ENCODE measurements at places on chromosomes 3 and 15.

DNA sequence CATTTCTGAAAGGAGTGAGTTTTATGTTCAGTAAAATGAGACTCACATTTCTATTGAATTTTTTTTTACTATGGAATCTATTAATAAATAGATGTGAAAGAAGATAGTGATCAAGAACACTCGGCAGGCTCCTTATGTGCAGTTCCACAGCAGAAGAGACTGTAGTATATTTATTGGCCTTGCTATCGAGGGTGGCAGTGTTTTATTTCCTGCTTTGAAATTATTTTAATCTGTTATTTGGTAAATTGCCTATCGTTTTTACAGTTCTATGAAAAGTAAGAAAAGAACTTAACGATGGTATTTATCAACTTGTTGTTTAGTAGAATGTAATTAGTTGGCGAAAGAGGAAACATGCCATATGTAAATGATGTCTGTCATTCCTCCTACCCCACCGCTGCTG is 238.3 kb downstream of the NLGN1 start:
- DNase-seq = no peak

- no peak for DNase-seq
Measured at GRCh38 chr3:73733746-73734145, 109.0 kb upstream of the PDZRN3 start.

DNA sequence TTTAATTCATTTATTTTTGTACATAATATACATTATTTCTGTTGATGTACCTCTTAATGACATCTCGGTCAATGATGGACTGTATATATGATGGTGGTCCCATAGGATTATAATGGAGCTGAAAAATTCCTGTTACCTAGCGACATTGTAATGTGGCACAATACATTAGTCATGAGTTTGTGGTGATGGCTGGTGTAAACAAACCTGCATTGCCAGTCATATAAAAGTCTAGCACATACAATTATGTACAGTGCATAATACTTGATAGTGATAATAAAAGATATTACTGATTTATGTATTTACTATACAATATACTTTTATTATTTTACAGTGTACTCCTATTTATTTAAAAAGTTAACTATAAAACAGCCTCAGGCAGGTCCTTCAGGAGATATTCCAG is 15.1 kb downstream of the TTC14 start:
- DNase-seq = no peak

DNA sequence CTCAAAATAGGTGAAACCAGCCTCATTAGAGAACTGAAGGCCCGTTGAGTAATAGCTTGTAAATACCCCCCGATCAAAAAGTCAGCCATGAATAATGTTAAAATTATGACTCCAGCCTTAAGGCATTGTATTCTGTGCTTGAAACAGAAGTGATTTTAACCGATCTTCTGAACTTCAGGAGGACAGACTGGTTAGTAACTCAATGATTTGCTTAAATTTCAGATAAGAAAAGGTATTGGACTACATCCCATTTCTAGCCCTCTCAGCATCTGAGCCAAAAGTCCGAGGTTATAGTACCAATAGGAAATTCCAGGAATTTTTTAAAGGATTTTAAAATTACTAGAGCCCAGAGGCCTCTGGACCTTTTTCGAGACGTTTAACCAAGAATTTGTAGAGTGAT is 67.7 kb upstream of the FGF12 start:
- no peak for DNase-seq

GRCh38 chr3:149174901-149175300 is 45.5 kb downstream of the HPS3 start:
- DNase-seq = no peak

- DNase-seq = no peak
Measured at GRCh38 chr3:5160940-5161858, 26.3 kb upstream of the EDEM1 start.

DNA sequence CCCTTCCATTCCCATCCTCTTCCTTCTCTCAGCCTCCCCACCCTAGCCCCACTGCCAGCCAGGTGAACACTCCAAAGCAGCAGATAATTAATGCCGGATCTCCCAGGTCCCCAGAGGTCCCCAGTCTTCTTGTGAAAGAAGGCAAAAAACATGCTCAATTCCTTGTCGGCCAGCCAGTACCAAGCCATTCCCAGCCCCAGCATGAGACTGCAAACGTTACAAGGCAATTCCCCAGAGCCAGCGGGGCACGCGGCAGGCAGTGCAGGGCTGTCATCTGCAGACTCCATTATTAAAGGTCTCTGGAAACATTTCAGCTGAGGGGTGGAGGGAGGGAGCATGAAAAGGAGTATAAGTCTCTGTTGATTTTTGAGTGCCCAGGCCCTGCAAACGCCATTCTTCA is 117.8 kb downstream of the XXYLT1 start:
- DNase-seq = no peak

- DNase-seq = no peak
Measured at GRCh38 chr15:70936326-70936725, 43.7 kb downstream of the LRRC49 start.

GRCh38 chr3:147943265-147943945 is 534.2 kb downstream of the ZIC1 start:
- no peak for DNase-seq

DNA sequence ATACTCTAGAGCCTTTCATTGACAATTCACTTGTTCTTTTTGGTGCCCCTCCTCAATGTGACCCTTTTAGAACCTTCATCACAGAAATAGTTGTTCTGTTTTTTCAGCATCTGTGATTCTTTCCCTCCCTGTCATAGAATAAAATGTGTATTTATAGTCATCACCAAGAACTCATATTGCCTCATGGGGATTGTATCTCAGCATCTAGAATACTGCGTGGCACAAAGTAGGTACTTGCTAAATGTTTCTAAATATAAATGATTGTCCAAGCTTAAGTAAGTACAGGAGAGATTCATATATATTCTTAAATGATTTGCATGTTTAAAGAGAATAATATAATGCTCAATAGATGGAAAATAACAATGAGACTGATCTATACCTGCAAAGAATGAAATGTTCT is 190.1 kb downstream of the FNDC3B start:
- DNase-seq = no peak

DNA sequence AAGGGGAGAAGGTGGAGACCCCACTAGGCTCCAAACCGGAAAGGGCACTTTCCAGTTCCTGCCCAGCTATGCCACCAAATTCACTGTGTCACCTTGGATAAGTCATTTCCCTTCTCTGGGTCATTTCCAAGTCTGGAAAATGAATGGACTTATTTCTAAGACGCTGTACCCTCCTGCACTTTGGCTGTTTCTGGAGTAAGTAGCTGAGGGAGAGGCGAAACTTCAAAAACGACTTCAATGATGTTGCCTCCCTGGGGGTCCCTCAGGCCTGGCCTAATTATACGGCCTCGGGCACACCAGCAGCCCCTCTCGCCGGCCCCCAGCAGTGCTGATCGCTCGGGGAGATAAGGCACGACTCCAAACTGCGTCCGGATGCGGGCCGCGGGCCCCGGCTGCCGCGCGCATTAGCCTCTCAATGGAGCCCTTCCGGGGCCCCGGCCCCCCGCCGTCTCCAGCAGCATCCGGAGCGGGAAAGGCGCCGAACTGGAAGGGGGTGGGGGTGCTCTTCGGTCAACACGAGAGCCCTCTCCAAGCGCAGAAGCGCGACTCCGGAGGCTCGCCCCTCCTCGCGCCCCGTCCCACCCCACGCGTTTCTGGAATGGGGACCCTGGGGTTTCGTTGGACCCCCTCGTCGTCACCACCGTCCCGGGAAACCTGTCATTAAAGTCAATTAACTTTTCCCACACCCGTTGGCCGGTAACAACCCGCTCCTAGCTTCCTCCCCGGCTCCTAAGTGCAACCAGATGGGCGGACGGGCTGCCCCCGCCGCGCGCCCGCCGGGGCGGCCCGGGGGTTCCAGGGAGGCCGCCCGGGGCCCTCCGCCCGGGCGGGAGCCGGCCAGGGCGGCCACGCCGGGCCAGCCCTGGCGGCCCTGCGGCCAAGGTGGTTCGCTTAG is 4.8 kb downstream of the HES1 start:
- DNase-seq = peak; percentile 78

- DNase-seq = no peak
Measured at GRCh38 chr3:31230425-31231223, 302.1 kb upstream of the STT3B start.

DNA sequence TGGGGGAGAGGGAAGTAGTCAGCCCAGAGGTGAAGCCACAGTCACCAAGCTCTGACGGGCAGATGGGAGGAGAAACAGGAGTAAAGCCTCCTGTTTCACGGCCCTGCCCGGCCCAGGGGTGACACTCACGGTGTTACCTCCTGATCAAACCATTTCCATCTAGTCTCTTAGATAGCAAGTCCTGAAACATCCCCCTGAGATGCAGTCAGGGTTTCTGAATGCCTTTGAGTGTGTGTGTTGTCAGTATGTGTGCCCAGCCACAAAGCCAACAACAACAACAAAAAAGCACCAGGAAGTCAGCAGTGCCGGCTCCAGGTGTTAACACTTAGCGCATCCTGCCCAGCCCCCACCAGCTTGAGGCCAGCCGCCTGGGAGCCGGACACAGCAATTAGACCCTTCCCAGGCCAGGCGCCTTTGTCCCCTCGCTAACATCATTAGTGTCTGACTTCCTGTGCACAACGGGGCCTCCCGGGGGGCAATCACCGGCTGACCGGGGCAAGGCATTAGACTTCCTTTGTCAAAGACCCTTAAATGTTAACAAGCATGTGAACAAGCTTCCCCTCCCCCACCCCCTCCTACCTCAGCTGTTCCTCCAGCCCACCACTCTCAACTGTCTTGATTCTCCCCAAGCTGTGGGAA is 34.5 kb downstream of the IL17RD start:
- no peak for DNase-seq

- peak; percentile 62 for DNase-seq
Measured at GRCh38 chr15:65829130-65829764, 37.2 kb upstream of the DENND4A start.

DNA sequence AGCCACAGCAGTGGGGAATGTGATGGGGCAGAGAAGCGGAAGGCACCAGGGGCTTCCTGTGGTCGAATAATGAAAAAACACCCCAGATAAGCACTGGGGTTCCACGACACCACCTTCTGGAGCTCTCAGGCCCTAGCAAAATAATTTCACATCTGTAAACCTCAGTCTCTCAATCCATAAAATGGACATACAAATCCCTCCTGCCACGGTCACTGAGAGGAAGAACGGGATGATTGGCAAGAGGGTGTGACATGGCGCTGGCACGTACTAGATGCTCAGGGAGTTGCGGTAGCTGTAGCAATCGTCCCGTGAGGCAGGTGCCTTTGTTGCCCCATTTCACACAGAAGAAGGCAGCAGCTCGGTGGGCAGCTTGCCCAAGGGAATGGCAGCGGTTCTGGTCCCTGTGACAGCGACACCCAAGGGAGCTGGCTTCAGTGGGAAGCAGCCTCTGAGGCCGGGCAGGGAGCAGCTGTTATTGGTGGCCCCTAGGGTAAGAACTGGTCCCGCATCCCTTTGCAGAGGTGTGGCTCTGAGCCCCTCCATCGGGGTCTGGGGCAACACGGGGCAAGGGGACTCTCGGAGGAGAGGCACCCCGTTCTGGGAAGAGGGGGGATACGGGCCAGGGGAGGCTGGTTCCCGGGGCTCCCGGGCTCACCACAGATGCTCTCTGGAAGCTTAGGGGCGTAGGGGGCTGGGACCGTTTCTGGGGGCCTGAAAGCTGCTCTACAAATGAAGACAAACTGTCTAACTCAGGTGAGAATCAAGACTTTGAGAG is 114.0 kb upstream of the ALDH1A3 start:
- DNase-seq = no peak

DNA sequence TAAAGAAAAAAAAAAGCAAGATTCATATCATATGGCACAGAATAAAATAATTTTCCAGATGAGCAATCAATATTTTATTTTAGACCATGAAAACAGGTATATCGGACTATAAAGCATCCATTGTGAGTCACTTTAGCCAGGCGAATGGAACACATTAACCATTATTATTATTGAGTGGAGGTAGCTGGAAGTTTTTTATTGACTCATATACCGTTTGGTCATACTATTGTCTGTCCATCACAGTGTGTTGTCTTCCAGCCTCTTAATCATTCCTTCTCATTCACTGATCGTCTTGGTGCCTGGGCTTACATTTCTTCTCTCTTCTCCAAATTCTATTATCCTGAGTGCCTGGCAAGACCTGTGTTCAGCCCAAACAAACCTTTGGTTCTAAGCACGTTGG is 634.8 kb downstream of the MECOM start:
- no peak for DNase-seq

- DNase-seq = peak; percentile 48
Measured at GRCh38 chr15:34657469-34658127, 74.1 kb upstream of the GOLGA8B start.

- DNase-seq = no peak
Measured at GRCh38 chr3:31648286-31648968, 115.7 kb downstream of the STT3B start.

Measured in OCI-M1 (cell line).